Omental fat pad (tissue), 4 donors: ENCODE measurements at places on chromosomes 6 and 20. TPM values are rescaled to one million over a fixed set of nuclear protein-coding genes. Genes with fewer than 3 reads are reported as not detected.

- no peak for DNase-seq
Measured at GRCh38 chr6:154466139-154466538, 44.3 kb downstream of the CNKSR3 start.

The PSMB8 gene
- 38.5 TPM for total RNA-seq

DNA sequence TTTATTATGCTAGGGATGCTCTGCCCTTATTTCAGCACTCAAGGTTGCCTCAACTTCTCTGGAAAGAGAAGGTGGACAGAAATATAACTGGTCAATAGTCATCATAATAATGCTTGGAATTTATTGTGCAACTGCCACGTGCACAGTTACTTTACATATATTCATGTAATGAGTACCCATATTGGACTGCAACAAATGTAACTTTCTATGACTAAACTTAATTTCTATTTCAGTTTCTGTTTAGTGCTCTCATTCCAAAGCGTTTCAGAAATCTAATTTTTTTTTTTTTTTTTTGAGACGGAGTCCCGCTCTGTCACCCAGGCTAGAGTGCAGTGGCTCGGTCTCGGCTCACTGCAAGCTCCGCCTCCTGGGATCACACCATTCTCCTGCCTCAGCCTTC, 28.3 kb upstream of the CD83 start:
- no peak for DNase-seq

- DNase-seq, result no peak
Measured at GRCh38 chr20:24382743-24383142, 86.7 kb upstream of the SYNDIG1 start.

The BPIFB2 gene
- total RNA-seq, result not detected
